Left ventricle myocardium inferior (tissue), 1 donor: ENCODE measurements at places on chromosomes 12 and 14.

DNA sequence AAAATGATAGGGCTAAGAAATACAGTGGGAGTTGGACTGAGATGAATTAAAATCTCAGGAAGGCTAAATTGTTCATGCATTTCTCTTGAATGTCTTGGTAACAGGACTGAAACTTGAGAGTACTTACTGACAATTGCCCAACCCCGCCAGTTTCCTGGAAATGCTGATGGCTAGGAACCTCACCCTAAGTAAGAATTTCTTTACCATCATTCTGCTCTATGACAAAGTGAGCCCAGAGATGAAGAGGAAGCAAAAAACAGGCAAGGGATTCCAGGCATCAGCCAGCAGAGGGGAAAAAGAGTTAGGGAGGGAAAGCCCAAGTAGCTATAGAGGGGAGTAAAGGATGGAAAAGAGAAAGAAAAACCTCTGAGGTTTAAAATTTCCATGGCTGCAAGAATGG is 397.7 kb downstream of the MDGA2 start:
- DNase-seq, result no peak

- DNase-seq, result no peak
Observed at GRCh38 chr12:132618683-132619043, at the start of gene P2RX2. TSS of gene P2RX2 (plus strand) at chr12:132618776. CDS start at chr12:132618817, 41 bp downstream.

DNA sequence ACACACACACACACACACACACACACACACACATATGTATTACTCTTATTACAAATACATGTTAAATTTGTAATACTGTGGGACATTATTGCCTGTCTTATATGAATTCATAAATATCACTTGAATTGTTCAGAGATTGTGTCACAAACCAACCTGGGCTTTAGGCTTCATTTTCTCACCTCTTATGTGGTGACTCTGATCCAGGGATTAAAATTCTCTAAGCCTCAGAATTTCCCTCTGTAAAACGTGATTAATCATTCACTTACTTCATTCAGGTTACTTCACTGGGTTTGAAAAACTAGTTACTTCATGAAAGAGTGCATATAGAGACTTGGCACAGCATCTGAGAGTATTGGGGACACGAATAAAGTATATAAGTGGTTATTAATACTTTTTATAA is 240.3 kb upstream of the PDZRN4 start:
- no peak for DNase-seq

DNA sequence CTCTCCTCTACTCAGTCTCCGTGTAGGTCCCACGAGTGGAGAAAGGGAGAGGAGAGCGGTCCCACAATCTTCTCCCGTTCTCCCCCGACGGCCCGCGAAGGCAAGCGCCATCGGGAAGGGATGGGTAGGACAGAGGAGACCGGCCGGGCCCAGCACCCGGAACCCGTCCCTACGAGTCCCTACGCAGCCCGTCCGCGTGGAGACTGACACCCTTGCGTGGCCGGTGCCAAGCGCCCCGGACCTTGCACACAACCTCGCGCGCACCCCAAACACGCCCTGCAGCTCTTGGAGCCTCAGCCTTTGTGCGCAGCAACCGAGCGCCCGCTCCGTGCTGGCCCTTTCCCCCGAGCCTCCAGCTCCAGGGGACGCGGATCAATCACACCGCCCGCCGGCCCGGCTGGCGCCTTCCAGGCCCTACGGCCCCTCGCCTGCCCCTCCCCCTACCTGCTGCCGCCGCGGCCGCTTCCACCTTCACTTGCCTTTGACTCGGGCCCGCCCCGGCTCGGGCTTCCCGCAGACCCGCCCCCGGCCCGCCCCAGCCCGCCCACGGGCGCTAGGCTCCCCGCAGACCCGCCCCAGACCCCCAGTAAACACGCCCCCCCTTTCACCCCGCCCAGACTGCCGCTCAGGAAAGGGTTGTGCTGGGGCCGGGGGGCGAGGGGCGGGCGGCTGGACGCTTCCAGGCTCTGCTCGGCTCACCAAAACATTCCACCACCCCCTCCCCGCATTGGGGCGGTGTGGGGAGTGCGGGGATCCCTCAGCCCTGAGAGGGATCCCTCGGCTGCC is at the start of gene NDRG2:
TSS of gene NDRG2 (minus strand) at position 477 of the 786 bp plus-strand sequence. CDS start 1,746 bp downstream, outside the sequence.
- peak; percentile 89 for DNase-seq

- DNase-seq, result no peak
Observed at GRCh38 chr14:36515105-36515593, 4.9 kb downstream of the NKX2-1 start.

GRCh38 chr14:63564318-63564717 is 21.1 kb upstream of the PPP2R5E start:
- DNase-seq, result peak; percentile 18
